ENCODE measurements at places on chromosomes 1 and 21.
A peak's percentile ranks its signal among the peaks of the same experiment; 100 is the strongest.

- DNase-seq, result no peak
Observed at GRCh38 chr1:246032031-246032551, 475.0 kb downstream of the SMYD3 start.

GRCh38 chr1:84246213-84246612 lies 55.3 kb upstream of the SAMD13 start:
- no peak for DNase-seq

GRCh38 chr1:24890887-24891286 lies 39.2 kb downstream of the RUNX3 start:
- no peak for DNase-seq

DNA sequence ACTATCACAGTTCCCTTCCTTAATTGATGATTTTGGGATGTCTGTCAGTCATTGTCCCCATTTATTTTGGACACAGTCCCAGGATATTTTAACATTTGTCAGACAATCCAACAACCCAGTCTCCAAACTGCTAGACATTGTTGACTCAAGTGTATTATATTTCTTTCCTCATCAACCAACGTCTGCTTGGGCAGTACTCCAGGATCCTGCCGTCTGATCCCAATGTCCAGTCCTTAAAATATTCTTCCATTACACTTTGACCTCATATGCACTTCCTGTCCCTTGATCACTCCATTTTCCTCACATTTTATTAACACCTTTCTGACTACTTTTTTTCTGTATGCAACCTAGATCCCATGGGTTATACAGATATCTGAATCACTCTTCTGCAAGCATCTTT lies 39.8 kb upstream of the KIAA0040 start:
- DNase-seq, result no peak

DNA sequence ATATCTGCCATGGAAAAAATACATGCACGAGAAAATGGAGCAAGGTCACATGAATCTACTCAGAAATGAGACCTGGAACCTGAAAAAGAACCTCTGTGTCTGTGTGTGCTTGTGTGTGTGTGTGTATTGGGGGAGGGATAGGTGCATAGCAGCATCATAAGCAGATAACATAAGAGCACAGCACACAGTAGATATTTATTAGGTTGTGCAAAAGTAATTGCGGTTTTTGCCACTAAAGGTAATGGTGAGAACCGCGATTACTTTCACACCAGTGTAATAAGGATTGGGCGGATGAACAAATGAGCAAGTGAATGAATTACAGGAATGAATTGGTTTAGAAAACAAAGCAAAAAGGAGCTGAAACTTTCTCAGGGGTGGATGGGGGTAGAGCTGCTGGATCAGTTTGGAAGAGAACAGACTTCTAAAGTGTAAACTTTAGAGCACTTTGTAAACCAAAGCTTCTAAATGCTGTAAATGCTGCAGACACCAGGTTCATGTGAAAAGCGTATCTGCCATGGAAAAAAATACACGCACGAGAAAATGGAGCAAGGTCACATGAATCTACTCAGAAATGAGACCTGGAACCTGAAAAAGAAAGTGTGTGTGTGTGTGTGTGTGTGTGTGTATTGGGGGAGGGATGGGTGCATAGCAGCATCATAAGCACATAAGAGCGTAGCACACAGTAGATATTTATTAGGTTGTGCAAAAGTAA lies 156.9 kb downstream of the TOMM20 start:
- no peak for DNase-seq

DNA sequence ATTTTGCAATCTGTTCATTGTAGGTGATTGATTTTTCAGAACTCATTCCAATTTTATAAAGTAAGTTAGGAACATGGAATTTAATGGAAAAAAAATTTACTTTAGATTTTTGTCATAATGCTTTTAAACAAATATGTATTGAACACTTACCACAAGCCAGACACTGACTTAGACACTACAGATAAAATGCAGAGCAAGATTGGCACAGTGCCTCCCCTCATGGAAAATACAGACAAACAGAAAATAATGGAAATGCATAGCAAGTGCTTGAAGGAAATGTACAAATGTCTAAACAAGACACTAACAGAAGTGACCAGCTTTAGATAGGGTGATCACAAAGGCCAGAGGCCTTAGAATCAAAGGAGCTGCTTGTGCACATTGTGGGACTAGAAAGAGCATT lies 260.5 kb upstream of the ADGRL2 start:
- DNase-seq, result no peak

DNA sequence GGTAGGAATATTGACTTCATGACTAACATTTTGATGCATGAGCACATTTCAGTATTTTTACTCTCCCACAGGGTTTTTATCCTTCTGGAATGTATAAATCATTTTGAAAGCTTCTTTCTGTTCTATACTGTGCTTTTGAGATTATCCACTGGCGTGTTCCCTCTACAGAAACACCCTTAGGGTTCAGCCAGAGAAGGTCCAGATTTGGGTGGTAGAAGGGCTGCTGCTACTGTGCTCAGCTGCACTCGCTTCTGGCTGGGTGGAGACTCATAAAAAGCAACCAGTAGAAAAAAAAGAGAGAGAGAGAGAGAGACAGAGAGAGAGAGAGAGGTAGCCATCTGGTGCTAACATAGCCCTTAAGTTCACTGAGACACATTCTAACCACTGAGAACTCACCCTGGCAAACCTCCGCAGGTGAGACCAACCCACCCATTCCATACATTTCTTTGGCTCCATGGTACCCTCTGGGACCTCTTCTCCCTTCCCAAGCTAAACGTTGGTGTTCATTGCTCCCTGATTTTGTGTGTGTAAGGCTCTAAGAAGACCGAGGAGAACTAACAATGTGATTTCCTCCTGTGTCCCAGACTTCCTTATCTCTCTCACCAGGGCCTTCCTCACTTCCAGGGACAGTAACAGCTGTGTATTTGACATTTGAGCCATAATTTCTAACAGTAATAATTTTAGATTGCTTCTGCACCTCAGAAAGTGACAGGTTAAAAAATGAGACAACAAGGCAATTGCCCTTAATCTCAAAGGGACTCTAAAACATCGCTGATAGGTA lies 7.2 kb downstream of the APCS start:
- DNase-seq, result peak; percentile 5

DNA sequence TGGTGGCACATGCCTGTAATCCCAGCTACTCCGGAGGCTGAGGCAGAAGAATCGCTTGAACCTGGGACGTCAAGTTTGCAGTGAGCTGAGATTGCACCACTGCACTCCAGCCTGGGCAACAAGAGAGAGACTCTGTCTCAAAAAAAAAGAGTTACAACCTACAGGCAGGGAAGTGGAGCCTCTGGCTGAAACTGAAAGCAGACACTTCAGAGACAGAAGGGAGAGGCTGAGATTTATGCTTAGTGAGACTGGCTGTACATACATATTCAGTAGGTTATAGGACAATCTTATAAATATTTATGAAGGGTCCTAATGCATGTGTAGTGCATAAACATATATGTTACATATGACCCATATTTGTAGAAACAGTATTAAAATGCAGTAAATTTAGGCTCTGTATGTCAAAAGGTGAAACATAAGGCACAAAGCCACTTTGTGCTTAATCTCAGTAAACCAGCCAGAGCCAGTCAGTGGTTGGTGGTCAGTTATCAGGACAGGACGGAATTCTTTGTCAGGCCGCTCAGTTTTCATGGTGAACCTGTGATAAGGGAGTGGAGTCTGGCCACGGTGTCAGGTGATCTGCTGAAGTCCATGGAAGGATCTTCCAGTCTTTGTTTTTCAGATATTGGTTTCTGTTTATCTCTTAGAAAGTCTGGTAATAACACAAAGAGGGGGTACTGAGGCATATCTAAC lies 13.7 kb downstream of the RHEX start:
- no peak for DNase-seq

- no peak for DNase-seq
Observed at GRCh38 chr1:234838182-234838581, 228.2 kb upstream of the IRF2BP2 start.

DNA sequence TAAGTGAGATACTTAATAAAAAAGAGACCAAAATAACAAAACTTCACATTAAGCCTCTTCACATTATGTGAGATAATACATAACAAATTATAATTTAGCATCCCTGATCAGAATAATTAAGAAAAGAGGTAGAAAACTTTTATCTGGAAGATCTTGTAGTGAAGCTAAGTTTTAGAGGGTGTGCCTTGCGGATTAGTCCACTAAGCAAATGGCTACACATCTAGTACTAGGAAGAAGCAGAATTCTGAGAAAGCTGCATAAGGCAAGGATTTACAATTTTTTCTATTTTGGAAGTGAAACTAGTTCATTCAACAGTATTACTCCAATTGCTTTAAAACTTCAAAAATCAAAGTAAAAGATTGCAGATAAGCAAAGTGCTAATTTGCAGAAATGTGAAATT lies 3.5 kb downstream of the YOD1 start:
- no peak for DNase-seq

- DNase-seq, result no peak
Observed at GRCh38 chr1:169860750-169861149, 32.9 kb downstream of the SCYL3 start.

GRCh38 chr1:67352211-67352610 lies 44.5 kb downstream of the IL12RB2 start:
- DNase-seq, result no peak

DNA sequence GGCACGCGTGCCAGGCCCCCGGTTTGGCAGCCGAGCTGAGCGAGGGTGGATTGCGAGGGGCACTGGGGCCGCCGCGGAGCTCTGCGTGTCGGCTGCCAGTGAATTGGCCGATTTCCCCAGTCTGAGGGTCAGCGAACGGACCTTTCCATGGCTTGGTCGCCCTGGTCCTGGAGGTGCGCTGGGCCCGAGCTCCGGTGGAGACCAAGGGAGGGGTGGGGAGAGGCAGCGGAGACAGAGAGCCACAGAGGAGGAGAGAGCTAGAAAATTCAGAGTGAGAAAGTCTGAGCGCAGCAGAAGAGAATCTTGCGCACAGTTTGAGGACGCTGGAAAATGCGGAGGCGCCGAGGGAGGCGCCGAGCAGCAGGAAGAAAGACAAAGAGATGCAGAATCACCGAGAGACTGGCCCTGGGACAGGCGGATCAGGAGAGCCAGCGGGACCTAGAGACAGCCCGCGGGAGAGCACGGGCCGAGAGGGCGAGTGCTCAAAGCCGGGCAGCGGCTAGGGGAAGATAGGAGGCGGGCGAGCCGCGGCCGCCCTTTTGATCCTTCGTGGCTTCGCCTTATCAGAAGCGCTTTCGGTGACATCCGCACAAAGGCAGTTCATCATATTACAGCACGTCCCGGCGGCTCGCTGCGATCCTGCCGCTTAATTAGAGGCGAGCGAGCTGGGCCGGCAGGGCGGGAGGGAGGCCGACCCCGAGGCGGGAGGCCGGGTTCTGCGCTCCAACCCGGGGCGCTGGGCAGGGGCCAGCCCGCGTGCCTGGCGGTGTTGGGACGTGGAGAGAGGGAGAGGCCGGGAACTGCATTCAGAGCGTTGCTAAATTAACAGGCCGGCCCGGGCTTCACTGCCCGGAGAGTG lies 12.7 kb downstream of the PAX7 start:
- DNase-seq, result no peak

GRCh38 chr1:235835226-235835625 lies 31.5 kb downstream of the LYST start:
- peak; percentile 52 for DNase-seq

DNA sequence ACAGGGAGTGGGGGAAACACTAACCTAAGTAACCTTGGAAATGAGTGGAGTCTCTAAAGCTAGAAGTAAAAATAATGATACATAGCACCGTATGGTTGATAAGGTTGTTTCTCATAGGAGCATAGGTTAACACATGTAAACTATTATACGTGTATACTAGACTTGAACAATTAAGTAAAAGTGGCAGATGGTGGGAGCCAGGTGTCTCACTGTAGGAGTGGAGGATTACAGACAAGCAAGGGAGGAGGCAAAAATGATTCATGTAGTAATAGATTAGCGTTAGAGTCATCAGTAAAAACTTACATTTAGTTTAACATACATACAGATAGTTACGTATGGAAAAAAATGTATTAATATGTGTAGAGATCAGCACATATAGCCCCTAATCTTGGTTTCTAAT lies 138.4 kb upstream of the DSCAM start:
- no peak for DNase-seq

DNA sequence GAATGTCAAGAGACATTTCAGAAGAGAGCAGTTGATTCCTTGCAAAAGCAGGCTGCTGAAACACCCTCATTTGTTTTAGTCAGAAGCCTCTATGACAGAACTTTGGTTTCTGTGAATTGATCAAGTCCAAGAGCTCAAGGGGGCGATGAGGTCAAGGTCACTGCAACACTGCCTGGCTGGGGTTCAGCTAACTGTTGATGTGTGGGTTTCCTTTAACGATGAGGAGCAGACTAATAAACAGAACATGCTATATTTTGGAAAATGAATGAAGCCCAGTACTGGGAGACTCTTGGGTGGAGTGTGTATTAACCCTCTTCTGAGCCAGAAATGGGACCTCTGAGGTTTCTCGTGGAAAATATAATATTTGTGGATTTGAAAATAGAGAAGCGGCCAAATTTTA lies 109.3 kb downstream of the ZC3H11B start:
- no peak for DNase-seq

All from GM23248 (cell line).